Erythroblast (primary cell): ENCODE measurements at places on chromosomes 12 and 14.
A peak's percentile ranks its signal among the peaks of the same experiment; 100 is the strongest.

- peak; percentile 54 for DNase-seq
These were observed 6.0 kb upstream of the LGALS3 start for GRCh38 chr14:55123101-55123500.

GRCh38 chr12:69896653-69897381, 71.8 kb downstream of the MYRFL start:
- no peak for DNase-seq

- DNase-seq = no peak
These were observed 8.8 kb upstream of the TMEM106C start for GRCh38 chr12:47954467-47955045.

GRCh38 chr14:54715239-54715638, 148.3 kb downstream of the SAMD4A start:
- DNase-seq = no peak

DNA sequence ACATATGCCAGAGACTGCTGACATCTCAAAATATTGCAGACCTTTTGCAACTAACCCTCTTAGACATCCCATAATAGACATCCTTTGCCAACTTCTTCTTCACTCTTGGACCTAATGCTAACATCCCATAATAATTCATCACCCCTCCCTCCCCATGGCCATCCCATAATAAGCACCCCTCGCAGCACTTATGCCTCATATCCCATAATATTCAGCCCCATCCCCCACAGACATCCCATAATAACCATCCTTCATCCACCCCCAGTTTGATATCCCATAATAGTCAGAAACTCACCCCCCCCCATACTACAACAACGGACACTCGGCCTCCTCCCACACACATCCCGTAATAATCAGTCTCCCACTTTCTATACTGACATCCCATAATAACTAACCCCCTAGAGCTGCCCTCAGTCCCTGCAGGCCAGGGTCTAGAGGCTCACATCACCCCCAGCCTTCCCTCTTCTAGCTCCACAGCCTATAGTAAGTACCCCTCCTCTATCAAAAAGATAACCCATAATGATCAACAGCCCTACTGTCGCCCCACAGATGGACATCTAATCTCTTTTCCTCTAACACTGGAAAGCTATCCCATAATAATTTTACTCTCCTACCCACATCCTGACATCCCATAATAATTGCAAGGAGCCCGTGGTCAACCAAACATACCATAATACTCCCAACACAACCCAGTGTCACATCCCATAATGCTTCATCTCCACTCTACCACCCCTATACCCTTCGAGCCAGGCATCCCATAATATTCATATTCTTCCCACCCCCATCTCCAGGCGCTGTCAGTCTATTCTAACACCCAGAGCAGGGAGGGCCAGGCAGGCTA, 792 bp upstream of the CHD4 start:
- DNase-seq = peak; percentile 91

GRCh38 chr12:15856097-15856982, 25.8 kb upstream of the STRAP start:
- peak; percentile 86 for DNase-seq

- peak; percentile 14 for DNase-seq
These were observed 514.6 kb downstream of the FUT8 start for GRCh38 chr14:65926935-65927700.

GRCh38 chr12:93780101-93780641, 103.0 kb downstream of the CRADD start:
- no peak for DNase-seq

- DNase-seq = no peak
These were observed 105.4 kb downstream of the FBXL14 start for GRCh38 chr12:1488908-1489381.

- no peak for DNase-seq
These were observed 78.5 kb downstream of the ARL6IP4 start for GRCh38 chr12:123058980-123059379.

DNA sequence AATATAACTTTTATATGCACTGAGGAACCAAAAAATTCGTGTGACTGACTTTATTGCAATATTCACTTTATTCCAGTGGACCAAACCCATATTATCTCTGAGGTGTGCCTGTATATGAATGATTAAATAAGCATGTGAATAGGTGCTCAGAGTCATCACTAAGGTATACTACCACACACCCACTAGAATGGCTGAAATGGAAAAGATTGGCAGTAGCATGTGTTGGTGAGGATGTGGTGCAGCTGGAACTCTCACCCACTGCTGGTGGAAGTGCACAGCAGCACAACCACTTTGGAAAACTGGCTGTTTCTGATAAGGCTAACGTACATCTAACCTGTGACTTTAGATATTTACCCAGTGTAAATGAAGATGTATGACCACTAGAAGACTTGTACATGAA, 36.8 kb downstream of the GOLGA5 start:
- DNase-seq = no peak

DNA sequence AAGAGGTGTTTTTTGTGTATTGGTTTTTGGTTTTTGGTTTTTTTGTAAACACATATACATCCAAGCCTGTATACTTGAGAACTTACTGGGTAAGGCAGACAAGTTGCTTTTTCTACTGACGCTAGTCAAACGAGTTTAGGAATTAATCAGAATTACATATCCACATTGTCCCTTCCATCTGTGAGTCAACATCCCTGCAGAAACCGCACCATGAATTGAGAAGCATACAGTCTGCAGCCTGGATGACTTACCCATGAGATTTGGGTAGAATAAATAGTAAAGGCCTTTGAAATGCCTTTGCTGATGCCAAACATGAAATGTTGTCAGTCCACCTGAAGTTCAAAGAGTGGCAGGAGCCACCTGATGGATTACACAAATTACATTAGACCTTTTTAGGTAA, 21.4 kb upstream of the C12orf42 start:
- no peak for DNase-seq

GRCh38 chr14:78836777-78837176, 666.6 kb downstream of the NRXN3 start:
- DNase-seq = peak; percentile 66

GRCh38 chr12:116141110-116141832, 136.2 kb downstream of the MED13L start:
- peak; percentile 31 for DNase-seq

DNA sequence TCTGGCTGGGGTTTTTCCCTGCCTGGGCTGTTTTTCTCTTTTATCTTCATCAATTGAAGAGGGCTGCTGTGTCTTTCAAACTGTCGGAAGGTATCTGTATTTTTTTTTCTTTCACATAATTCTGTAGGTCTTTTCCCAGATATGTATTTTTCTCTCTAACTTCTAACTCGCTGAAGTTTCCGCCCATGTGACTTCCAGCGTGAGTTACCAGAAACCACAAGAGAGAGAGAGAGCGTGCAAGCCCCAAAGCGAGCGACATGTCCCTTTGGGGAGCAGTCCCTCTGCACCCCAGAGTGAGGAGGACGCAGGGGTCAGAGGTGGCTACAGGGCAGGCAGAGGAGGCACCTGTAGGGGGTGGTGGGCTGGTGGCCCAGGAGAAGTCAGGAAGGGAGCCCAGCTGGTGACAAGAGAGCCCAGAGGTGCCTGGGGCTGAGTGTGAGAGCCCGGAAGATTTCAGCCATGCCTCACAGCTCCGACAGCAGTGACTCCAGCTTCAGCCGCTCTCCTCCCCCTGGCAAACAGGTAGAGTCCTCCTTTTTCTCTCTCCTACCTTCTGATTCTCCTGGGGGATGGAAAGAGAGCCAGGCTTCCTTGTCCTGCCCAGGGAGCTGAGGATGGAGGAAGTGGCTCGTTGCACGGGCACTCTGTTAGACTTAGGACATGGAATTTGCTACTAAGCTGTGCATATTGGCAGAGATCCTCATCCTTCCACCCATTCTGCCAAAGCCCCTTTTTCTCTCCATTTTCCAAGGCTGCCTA, at the start of gene BATF:
BATF (plus strand) TSS at position 246 of the 759 bp plus-strand sequence; CDS start at position 460, 214 bp downstream.
- peak; percentile 17 for DNase-seq

DNA sequence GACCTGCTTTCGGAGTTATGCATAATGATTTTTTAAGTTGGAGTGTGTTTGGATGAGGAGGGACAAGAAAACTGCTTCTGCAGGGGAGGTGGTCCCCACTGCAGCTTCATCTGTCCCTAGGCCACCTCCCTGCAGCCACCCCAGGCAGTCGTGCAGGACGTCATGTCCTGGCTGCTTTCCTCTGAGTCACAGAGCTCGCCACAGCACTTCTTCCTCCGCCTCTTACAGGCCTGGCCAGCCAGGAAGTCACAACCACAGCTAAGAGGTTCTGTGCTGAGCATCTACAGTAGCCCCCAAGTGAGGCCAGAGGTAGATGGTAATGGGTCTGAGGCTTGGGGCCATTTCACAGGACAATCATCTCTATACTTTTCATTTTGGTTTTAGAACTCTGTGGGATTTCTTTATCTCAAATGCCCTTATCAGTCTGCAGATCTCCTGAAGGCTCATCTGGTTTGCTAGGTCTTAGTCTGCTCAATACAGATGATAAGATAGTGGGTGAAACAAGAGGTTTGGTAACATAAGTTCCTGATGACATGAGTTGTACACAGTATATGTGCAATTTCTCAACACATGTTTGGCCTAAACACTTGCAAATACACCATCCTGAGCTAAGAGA, 106.4 kb downstream of the ARF6 start:
- peak; percentile 63 for DNase-seq

DNA sequence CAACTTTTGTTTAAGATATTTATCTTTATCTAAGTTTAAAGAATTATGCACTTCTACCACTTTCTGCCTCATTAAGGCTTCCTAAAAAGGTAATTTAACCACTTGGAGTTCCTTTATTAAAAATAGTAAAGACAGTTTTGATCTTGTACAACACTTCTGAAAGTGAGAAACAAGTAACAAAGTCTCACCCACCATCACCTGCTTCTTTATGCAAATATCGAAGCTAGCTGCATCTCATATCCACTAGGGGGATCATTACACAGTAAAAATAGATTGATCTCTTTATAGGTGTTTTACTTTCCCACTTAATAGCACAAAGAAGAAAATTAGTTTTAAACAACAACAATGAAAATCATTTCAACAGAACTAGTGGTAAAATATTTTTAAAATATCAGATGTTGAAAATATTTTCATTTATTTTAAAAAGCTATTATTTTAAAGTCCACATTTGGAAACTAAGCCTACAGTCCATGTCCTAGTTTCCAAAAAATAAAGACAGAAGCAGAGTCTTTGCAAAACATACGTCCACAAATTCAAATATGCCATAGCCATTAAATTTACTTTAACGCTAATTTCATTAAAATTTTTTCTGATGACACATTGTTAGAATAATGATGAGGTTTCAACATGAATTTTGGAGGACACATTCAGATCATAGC, 160.0 kb upstream of the SOX5 start:
- no peak for DNase-seq

DNA sequence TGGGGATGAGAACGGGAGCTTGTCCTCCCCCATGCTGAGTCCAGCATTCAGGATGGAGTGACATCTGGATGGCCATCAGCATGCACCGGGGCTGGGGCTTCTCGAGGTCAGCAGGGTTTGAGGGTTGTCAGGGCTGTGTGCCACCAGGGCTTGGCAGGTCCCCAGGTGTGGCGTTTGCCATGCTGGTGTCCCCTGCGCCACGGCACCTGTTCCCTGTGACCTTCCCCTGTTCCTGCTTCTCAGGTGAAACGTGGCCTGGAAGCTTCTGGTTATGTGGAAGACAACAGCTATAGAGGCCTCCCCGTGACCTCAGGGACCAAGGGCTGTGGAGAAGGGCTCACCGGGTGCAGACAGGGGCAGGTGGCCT, 152.4 kb downstream of the KIF26A start:
- DNase-seq = no peak

GRCh38 chr12:6218347-6218925, 18.2 kb downstream of the CD9 start:
- DNase-seq = no peak

DNA sequence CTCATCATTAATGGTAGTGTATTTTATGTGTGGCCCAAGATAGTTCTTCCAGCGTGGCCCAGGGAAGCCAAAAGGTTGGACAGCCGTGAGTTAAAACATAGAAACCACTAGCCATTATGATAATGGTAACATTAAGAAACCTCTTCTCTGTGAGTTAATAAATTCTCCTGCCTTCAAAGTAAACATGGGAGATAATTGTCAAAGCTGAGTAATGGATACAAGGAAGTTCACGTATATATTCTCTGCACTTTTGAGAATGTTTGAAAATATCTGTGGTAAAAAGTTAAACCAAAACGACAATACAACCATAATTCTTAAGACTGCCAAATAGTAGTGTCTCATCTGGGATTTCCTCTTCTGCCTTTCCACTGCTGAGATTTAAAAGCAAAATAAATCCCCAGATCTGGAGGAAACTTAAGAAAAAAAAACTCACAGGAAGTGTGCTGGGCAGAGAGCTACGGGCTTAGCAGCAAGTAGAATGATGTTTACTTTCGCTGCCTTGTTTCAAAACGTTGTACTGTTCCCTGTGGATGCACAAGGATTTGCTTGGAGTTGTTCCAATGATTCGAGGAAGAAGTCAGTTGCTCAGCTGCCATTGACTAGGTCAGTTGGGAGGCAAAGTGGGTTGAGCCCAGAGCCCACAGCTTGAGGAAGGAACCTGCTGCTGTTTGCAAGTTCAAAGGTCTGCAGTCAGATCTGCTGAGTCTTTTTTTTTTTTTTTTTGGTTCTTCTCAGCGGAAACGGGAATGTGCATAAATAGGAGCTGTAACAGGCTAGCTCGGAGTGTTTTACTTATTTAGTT, 1.7 kb downstream of the TPCN1 start:
- DNase-seq = peak; percentile 34

DNA sequence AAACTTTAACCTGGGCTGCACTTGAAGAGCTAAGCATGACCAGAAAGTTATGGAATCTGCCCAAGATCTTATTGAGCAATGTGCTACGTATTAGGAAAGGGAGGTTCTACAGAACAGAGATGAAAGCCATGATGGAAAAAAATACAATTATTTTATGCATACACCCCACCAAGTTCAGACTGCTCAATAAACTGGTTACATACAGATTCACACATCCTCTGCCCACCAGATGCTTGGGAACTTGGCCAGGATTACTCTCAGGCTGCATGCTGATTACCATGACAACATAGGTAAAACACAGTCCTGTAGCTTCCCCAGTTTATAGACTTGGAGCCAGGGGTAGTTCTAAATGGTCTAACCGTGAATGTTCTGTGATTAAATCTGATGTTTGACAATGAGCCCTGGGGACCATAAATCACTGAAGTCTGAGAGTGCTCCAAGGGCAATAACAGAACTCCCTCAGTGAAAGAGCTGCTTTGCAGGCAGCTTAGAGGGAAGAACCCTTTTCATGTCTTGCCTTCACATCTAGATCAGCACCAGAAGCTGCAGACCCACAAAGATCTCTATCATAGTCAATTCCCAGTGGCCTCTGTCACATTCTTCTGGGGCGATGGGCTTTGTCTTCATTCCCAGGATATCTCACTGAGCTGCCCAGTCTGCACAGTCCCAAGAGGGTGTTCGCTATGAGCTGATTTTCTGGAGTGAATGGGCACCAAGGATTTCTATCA, 232.2 kb downstream of the EMP1 start:
- no peak for DNase-seq

DNA sequence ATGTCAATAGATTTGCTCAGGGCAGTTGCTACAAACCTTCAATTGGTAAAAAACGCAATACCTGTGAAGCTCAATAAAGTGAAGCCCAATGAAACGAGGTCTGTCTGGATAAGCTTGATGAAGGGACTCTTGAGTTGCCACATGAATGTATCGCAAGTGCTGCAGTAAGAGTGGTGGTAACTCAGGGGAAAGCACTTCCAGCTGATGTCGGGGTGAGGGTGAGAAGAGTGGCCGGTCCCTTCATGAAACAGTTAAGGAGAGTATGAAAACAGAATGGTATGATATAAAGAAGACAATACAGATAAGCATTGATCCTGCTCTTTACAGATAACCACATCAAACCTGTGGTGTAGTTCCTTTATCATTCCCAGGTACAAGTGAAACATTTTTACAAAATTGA, 83.4 kb upstream of the EVL start:
- peak; percentile 28 for DNase-seq
